ENCODE measurements at places on chromosomes 7 and 10.

- DNase-seq, result no peak
These were observed 36.8 kb downstream of the MARCHF5 start for GRCh38 chr10:92327445-92328433.

- DNase-seq, result no peak
These were observed 17.7 kb downstream of the AGR2 start for GRCh38 chr7:16787127-16787526.

GRCh38 chr7:141563956-141564623 lies 12.9 kb downstream of the AGK start:
- DNase-seq, result no peak

GRCh38 chr7:41256186-41256945 lies 446.5 kb downstream of the INHBA start:
- DNase-seq, result no peak

DNA sequence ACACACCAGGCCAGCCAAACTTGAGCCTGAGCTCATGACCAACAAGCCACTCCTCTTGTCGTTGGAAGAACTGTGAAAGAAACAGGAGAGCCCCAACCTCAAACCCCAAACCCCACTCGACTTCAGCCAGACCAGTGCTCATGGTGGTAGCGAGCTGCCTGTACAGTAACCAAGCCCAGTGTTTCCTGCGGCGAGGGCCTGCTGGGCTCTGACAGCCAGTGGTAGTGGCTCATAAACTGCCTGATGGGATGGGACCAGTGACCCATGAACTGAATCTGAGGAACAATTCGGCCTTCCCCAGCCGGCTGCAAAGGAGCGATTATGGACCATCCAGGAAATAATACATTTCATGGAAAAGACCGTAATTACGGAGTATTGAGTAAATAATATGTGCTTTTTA lies 191.9 kb downstream of the RPS24 start:
- DNase-seq, result no peak
